Omental fat pad (tissue), 4 donors: ENCODE measurements at places on chromosomes 1 and 21.

DNA sequence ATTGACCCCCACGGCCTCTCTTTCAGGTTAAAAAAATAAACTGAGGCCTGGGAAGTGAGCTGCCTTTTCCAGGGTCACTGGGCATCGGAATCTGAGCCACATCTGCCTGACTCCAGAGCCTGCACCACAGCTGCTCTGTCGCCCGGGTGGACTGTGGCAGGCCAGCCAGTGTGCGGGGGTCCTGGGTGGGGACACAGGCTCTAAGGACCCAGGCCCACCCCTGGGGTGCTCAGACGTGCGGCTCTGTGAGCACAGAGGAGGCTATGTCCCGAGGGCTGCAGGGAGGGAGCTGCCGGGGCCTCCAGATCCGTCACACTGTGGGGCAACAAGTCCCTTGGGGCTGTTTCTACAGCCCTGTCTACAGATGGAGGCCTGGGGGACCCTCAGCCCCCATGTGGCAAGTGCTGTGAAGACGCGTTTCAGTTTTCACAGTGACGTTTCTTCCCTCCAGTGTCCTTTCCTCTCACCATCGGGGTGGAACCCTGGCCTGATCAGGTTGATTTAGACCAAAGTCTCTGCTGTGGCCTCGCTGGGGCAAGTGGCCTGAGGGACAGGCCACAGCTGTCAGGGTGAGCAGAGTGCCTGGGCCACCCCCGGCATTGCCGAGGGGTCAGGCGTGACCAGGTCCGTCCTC is 39.2 kb upstream of the ACTRT2 start:
- no peak for DNase-seq

DNA sequence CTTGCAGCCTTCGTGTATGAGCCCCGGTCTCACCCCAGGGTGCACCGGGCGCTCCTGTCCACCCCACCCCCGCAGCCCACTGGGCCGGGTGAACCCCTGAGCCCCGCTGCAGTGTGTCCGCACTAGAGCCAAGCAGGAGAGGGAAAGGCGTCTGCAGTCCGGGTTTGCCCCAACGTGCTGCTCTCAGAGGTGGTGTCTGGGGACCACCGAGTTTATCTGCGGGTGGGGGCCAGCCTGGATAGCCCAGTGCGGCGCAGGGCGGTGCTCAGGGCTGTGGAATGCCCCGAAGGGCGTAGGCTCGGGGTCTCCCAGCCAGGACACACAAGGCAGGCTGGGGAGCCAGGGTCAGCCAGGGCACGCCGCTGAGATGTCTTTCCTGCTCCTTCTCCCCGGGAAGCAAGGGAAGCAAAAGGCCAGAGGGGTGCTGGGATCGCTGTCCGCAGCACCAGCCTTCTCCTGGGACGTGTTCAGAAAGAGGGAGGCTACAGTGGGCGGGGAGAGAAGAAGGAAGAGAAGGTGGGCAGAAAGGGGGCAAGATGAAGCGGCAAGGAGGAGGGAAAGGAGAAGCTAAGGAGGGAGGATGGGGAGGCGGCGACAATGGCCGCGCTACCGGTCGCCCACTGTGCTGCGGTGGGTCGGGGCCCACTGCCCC is 56.6 kb downstream of the MAB21L3 start:
- no peak for DNase-seq

DNA sequence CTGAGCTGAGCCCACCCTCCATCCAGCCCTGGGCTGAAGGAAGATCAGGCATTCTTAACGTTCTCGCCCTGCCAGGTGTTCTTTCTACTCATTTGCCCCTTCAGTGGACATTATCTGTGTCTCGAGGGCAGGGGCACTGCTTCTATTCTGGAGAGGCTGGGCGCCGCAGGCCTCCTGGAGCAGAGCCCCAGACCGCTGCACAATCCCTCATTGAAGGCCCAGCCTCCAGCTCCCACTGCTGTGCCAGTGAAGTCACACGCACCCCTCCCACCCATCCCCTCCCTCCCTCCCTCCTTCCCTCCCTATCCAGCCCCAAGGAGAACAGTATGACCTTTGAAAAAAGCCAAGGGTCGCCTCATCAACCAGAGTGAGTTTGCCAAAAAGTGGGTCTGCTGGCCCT is 76.7 kb downstream of the NFASC start:
- DNase-seq: no peak

GRCh38 chr1:33723251-33723650 is 140.6 kb upstream of the HMGB4 start:
- no peak for DNase-seq

DNA sequence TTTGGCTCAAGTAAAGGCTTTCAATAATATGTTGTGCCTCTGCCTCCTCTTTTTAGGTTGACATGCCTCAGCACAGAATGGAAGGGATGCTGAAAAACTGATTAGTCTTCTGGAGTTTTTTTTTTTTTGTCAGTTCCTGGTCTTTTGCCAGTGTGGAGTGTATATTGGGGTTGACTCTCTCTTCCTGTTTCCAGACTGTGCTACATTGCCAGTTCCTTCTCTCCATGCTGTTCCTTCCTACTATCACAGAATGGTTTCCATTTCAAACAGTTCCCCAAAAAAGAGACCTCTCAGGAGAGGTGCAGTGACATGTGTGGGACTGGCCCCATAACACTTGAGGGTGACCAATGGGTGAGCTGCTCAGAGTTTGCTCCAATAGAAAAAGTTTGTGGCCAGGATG is 101.7 kb upstream of the ETV3 start:
- DNase-seq: no peak

DNA sequence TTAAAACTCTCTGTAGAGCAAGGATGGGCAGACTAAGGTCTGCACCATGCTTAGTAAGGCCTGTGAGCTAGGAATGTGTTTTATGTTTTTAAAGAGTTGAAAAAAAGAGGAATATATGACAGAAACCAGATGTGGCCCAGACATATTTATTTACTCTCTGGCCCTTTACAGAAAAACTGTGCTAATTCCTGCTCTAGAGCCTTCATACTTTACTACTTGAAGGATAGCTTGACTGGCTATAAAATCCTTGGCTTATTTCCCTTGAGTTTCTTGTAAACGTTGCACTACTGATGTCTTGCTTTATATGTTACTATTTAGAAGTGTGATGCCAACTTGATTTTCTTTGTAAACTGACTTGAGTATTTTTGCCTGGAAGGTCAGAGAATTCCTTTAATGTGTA is 33.5 kb downstream of the CTBS start:
- DNase-seq: no peak

- DNase-seq: no peak
Observed at GRCh38 chr1:214698559-214698958, 95.6 kb downstream of the CENPF start.

GRCh38 chr1:209686322-209686721 is 11.1 kb downstream of the G0S2 start:
- no peak for DNase-seq

- DNase-seq: no peak
Observed at GRCh38 chr21:17711896-17712295, 99.2 kb upstream of the BTG3 start.

- no peak for DNase-seq
Observed at GRCh38 chr1:21857840-21858670, 46.0 kb downstream of the LDLRAD2 start.

- DNase-seq: no peak
Observed at GRCh38 chr1:9244501-9245229, 10.1 kb downstream of the H6PD start.

DNA sequence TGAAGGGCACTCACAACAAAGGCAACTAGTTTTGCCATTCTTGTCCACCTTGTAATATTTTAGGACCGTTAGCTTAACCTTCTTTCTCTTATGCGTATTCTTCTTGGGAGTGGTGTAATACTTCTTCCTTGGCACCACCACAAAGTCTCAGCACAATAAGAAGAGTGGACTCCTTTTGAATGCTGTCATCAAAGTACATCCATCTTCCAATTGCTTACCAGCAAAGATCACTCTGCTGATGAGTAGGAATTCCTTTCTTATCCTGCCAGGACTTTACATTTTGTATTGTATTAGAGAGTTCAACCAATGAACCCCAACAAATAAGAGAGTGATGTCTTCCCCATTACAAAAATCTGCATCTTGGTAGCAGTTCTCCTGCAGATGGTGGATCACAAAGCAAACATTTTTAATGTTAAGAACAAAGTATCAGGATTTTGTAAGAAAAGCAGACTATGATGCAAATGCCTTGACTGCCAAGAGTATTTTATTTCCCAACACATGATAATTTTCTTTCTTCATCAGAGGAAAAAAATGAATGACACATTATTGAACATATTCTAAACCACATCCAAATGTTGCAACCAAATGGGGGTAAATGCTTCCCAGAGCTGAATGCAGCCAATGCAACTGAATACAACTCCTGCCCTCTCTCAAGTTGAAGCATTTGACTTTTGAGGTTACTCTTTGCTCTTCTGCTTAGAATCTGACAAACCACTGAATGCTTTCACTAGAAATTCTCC is 5.1 kb upstream of the ARNT start:
- no peak for DNase-seq

DNA sequence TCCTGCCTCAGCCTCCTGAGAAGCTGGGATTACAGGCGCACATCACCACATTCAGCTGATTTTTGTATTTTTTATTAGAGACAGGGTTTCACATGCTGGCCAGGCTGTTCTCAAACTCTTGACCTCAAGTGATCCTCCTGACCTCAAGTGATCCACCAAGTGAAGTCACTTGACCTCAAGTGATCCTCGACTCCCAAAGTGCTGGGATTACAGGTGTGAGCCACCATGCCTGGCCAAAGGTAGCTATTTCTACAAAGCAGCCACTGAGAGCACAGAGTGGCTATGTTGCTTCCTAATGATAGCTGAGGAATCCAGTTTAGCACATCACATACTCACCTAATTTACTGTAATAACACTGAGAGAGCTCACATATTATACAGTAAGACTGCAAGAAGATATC is 44.8 kb upstream of the CPLANE2 start:
- no peak for DNase-seq

GRCh38 chr1:115839679-115840237 is 1.2 kb downstream of the NHLH2 start:
- no peak for DNase-seq

- no peak for DNase-seq
Observed at GRCh38 chr1:70403759-70404158, 7.3 kb upstream of the CTH start.

DNA sequence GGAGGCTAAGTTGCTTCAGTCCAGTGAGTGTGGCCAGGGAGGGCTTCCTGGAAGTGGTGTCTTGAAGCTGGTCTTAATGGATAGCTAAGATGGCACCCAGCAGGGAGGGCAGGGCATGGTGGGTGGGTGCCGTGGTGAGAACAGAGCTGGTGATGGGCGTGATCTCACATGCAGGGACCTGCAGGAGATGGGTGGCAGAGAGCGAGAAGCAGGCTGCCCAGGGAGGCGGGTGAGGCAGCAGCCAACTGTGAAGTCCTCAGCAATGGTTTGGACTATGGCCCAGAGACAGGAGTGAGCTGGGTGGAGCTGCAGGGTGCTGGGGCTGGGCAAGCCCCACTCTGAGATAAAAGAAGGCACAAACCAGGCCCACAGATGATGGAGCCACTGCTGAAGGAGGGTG is 50.7 kb downstream of the UMODL1 start:
- DNase-seq: no peak

- DNase-seq: no peak
Observed at GRCh38 chr1:108610073-108610472, 50.2 kb downstream of the EEIG2 start.

GRCh38 chr1:222923506-222923905 is 108.7 kb downstream of the DISP1 start:
- DNase-seq: no peak

DNA sequence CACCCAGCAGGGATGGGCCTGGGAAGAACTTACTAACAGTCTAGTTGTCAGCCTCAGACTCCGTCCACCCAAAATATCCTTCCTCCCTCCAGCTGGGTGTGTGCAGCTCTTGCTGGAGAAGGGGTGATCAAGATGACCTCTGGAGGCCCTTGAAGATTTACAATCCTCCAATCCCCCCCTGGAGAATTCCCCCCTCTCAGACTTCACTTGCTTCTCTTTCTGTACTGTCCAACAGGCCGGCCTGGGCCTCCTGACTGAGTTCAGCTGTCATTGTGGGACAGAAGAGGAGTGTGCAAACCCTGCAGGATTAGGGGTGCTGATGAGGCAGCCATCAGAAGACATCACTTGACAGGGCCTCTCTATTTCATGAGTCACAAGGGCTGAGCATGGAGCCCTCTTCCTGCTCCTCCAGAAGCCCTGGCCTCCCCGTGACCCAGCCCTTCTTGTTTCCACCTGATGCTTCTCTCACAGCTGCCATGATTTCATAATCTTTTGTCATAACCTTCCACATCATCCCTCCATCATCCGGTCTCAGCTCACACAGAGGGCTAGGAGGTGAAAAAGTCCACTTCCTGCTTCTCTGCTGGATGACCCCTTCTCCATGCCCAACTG is 17.5 kb upstream of the IGFN1 start:
- no peak for DNase-seq

DNA sequence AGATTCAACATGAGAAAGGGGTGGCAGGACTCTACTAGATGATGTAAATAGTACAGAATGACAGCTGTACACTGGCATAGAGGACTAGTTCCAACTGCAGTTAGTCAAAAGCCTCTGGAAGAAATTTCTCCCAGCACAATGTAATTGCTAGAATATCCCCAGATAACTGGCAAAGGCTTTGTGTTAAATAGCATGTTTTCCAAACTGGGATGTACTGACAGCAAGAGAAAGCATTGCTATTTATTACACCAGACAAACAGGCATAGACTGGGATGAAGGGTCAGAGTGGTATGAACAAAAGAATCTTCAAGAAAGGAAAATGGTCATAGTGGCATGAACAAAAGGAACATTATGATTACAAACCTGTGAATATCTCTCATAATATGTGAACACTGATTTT is 115.9 kb upstream of the CXADR start:
- no peak for DNase-seq

- DNase-seq: no peak
Observed at GRCh38 chr21:27036736-27037301, 69.9 kb upstream of the ADAMTS5 start.

GRCh38 chr1:176471338-176472121 is 8.6 kb downstream of the PAPPA2 start:
- no peak for DNase-seq

DNA sequence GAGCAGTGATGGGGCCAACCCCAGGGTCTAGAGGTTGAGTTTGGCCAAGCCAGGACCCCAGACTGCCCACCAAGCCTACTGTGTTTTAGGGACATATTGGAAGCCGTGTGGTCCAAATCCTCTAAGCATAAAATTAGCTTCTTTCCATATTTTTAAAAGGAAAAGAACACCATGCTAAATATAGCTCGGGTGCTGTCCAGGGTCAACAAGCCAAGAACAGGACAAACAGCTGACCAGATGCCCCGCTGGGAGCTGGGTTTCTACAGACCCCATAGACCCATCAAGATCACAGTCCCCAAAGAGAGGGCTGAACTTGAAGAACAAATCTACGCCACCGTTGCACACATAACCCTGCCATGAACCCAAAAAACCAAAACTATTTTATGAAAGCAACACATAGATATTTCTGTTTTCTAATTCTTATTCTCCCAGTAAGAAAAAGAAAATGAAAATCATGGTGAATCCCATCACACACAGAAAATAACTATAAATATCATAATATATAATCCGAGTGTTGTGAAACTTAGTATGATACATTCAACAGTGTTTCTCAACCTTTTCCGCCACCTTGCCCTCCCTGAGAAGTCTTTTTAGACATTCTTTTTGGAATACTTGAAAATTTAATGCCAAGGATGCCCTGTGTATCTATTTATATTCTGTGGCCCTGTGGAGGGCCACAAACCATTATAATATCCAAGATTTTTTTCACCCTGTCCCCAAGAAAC is 36.2 kb upstream of the FHAD1 start:
- no peak for DNase-seq
